Stimulated activated CD4-positive, alpha-beta T cell treated with anti-CD3 and anti-CD28 coated beads, Interleukin-15, amount 100 ng/mL, for 1 hour (primary cell): ENCODE measurements at places on chromosomes 7 and 10.

DNA sequence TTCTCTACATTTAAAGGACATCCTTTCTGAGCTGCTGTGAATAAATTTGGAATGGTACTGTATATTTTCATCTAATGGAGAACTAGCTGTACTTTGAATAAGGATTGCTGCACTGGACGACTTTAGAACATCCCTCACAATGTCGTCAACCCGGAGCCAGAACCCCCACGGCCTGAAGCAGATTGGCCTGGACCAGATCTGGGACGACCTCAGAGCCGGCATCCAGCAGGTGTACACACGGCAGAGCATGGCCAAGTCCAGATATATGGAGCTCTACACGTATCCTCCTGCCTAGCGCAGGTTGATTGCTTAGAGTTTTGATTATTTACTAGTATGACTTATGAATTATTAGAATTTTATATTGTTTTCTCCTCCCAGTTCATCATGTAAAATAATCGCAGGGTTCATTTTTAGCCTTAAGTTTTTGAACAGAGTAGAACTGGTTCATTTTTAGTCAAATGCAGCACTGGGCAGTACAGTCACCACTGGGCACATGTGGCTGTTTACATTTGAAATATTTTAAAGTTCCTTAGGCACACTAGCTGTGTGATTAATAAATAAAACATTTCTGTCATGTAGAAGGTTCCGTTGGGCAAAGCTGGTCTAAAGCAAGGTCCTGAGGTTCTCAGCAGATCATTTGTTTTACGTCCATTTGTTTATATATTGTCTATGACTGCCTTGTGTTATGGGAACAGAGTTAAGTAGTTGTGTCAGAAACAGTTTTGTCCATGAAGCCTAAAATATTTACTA, 31.5 kb downstream of the CUL1 start:
- DNase-seq: no peak

DNA sequence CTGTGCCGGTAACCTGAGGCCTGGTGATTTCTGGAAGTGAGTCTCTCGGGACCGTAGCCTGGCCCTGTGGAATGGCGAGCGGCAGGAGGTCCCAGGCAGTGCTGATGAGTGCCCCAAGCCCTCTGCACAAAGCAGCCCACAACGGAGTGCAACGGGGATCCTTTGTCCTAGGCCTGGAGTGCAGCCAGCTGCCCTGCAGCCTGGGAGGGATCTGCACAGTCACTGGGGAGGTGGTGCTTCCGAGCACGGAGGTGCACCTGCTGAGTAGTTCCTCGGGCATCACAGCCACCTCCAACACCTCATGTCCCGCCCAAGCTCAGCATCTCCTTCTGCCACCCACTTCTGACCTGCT, 162.8 kb upstream of the ZMIZ1 start:
- no peak for DNase-seq

DNA sequence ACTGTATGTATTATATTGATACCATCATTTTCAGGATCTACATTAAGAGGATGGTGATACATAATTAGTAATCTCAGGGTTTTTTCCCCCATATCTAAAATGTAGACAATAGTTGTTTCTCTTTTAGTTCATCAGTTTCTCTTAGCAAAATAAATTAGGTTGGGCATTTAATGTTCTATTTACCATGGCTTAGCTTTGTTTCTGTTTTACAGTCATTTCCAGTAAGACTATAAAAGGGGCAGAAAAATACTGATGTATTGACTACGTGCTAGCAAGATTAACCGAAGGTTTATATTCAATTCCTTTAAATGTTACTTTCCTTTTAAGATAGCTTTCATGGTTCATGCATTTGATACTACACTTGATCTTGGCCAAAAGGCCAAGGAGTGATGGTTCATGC, 26.2 kb downstream of the SUV39H2 start:
- DNase-seq: no peak

DNA sequence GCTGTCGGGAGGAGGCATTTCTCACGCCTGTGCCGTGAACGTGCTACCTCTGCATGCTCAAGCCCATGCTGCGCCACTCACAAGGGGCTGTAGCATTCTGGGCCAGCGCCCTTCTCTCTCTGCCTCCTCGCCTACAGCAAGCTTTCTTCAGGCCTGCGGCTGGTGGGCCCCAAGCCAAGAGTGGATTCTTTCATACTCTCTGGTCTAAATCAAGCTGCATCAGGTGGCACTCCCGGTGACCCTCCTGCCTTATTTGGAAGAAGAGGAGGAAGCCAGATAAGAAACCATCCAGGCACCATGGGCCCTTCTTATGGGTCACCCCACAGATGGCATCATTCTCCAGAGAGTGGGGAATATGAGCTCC, 86.7 kb upstream of the DUSP5 start:
- DNase-seq: no peak

DNA sequence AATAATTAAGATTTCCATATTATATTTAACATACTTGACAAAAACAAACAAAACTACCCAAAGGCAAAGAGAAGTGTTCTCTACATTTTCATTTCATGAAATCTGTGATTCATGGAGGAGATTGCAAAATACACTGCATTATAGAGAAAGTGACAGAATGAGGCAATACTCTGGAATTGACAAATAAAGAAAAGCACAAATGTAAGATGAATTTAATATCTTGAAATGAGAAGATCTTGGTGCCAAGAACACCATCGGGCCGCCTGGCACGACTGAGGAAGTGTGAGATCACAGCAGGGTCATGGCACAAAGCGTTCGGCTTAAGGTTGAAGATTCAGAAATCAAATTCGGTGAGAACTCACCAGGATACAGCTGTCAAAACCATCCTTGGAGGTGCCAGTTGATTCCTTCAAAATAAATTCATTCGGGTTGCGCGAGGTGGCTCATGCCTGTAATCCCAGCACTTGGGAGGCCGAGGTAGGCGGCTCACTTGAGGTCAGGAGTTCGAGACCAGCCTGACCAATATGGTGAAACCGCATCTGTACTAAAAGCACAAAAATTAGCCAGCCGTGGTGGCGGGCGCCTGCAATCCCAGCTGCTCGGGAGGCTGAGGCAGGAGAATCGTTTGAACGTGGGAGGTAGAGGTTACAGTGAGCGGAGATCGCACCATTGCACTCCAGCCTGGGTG, 174.0 kb upstream of the PFKP start:
- DNase-seq: no peak

GRCh38 chr10:122363722-122364463, 10.6 kb upstream of the PLEKHA1 start:
- no peak for DNase-seq

DNA sequence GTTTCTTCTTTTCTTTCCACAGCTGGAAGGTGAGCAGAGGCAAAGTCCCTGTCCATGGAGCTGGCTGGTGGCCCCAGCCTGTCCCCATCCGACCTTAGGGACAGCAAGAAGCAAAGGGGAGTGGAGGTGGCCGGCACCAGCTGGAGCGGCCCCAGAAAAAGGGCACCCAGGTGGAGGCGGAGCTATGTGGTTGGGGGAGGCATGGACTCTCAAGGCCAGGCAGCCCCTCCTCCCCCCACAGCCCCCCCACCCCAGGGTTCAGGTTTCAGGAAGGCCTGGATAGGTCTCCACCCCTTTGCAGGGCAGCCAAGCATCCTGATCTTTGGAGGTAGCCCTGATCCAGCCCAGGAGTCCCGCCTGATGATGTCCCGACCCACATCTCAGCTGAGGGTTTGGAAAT, at the start of gene SSC4D:
TSS of gene SSC4D (minus strand) at position 161 of the 400 bp plus-strand sequence. CDS start 5,258 bp downstream, outside the sequence.
- DNase-seq: no peak
